ENCODE measurements at places on chromosomes 6 and 20. TPM values are rescaled to one million over a fixed set of nuclear protein-coding genes. Genes with fewer than 3 reads are reported as not detected.

DNA sequence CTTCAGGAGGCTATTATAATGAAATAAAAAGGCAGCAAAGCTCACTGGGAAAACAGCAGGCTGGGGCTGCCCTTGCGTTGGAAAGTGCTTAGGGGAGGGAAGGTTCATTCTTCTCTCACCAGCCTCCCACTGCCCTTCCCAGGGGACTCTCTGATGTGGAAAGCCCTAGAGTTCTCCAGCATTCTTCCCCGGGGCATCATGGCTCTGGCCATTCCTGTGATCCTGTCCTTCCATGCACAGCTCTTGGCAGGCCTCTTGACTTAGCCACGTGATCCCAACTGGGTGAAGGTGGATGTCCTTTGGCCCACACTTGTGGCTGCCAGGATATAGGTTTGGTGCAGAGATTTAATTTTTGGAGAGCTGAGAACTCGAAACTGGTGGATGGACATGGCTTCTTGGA, 58.0 kb upstream of the ZNF831 start:
- no peak for DNase-seq

DNA sequence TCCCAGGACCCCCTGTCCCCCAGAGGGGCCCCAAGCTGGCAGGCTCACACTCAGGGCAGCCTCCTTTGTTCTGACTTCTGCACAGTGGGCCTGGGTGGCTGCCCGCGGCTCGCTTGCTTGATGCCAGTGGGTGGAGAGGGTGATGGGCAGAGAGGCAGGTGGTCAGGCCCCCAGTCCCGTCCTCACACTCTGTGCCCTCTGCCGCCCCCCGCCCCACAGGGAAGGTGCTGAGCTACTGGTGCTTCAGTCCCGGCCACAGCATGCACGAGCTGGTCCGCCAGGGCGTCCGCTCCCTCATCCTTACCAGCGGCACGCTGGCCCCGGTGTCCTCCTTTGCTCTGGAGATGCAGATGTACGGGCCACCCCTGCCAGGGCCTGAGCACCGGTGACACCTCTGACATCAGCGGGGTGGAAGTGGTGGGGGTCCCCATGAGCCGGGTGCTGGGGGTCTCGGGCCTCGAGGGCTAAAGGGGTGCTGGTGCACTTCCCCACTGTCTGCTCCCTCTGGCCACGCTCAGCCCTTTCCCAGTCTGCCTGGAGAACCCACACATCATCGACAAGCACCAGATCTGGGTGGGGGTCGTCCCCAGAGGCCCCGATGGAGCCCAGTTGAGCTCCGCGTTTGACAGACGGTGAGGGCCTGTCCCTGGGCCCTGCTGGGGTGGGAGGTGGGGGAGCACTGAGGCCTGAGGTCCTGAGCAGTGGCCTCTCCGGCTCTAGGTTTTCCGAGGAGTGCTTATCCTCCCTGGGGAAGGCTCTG, 8.9 kb upstream of the TNFRSF6B start:
- DNase-seq = no peak

Gene IYD
- total RNA-seq = 28.2 TPM

Gene ANKRD66
- total RNA-seq = not detected

Measured in left lobe of liver (tissue), 2 donors.